ENCODE measurements at places on chromosomes 13 and 19. TPM values are rescaled to one million over a fixed set of nuclear protein-coding genes. Genes with fewer than 3 reads are reported as not detected.

DNA sequence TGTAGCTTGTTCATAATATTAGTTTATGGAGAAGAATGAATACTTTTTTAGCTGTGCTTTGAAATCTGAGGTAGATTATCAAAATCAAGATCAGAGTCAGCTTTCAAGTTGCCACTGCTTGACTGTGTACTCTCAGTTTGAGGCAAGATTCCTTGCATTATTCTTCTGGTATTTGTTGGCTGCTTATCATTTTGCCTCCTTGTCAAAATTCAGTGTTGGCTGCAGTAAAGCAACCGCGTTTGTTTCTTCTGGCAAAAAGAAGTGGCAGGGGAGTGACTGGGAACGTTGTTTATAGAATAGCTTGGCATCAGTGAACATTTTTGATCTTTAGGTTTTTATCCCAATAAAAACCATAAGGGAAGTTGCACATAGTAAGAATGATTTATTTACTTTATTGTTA lies 419.3 kb upstream of the GPC6 start:
- no peak for DNase-seq

GRCh38 chr19:47176071-47176626 lies 45.5 kb downstream of the SAE1 start:
- peak; percentile 81 for DNase-seq

DNA sequence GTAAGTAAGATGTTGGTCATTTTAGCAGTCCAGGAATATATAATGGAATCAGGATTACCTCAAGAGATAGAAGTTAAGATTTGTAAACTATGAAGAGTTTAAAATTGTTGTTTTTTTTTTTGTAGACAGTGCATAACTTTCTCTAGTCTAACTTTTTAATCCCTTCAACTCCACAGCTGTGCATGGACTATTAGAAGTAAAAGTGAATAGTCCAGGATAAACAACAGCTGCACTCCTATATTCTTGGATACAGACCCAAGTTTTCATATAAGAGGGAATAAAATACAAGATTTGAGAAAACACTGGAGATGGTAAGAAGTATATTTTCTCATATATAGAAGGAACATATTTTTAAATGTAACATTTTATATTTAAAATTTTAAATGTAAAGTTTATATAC lies 1509.9 kb downstream of the SLITRK5 start:
- no peak for DNase-seq

DNA sequence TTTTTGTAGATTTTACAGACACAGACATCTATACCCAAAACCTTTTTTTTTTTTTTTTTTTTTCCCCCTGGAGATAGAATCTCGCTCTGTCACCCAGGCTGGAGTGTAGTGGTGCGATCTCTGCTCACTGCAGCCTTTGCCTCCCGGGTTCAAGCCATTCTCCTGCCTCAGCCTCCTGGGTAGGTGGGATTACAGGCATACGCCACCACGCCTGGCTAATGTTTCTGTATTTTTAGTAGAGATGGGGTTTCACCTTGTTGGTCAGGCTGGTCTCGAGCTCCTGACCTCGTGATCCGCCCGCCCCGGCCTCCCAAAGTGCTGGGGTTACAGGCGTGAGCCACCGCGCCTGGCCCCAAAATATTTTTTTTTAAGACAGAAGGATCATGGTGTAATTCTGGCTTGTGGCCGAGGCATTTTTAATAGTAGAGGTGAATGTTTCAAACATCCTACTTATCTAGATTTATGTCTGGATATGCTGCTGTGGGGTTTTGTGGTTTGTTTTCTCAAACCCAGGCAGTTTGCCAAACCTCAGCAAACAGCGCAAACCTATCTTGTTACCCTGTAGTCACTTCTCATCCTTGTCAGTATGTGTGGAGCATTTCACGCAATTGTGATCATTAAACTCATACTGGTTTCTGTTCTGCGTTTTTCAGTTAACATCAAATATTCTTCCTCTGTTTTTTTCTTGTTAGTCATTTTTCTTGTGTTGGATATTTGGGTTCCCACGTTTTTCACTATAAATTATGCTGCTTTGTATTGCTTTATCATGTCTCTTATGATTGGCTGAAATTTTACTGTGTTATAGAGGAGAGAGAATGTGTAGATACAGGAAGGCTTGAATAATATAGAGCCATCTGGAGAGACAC lies 36.2 kb upstream of the GARRE1 start:
- DNase-seq = peak; percentile 92

GRCh38 chr13:45733361-45733760 lies 31.2 kb downstream of the CBY2 start:
- no peak for DNase-seq

DNA sequence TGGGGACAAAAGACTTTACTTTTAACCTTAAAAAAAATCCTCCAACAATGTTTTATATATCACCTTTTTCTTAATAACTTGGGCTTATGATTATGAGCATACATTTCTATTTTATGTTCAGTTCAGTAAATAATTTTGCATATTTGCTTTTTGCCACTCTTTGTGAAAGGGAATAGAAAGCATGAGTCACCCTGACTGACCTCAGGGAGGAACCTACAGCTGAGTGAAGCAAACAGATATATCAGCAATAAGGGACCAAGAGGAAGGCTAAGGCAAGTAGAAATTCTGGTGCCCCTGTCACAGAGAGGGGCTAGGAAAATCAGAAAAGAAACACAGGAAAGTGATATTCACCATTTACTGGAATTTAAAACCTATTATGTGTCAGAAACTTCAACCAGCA lies 37.2 kb upstream of the SOHLH2 start:
- no peak for DNase-seq

DNA sequence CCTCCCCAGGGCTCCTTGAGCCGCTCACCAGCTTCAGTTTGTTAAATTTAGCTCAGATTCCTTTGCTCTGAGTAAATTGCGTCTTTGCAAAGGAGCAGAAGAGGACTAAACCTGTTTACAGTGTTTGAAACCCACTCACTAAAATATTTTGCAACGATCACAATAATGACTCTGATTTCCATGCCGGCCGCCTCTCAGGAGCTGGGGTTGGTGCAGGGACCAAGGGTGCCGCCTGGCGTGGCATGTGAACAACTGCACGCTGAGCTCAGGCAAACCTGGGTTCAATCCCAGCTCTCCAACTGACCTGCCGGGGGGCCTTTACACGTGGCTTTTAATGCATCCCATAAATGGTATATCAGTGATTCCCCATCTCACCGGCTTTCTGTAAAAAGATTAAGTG lies 68.7 kb upstream of the CACNA1A start:
- peak; percentile 7 for DNase-seq

DNA sequence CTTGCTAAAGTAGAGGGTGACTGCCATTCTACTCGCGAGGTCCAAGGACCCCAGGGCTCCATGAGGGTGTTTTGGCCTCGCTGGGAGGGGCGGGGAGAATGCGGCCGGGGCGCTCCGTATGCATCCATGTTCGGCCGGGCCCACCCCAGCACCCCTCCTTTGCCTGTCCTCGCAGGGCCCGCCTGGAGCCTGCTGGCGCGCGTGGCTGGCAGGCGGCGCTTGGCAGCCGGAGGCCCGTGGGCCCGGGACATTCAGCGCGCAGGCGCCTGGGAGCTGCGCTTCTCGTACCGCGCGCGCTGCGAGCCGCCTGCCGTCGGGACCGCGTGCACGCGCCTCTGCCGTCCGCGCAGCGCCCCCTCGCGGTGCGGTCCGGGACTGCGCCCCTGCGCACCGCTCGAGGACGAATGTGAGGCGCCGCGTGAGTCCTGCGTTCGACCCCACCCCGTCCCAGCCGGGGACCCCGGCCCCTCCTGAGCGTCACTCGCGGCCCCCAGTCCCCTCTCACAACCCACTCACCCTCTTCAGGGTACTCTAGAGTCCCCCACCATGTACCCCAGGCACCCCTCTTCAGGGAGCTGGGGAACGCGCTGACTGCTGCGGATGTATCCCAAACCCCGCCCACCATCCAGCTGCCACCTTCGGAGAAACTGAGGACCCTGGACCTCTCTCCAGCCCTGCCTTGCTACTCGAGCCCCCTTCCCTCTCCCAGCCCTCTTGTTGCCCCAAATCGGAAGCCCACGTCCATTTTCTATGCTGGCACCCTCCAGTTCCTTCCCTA lies 4.1 kb downstream of the DLL3 start:
- DNase-seq = no peak

GRCh38 chr13:94646904-94647303 lies 45.2 kb downstream of the GPR180 start:
- no peak for DNase-seq

GRCh38 chr19:5680084-5680436 lies 256 bp downstream of the MICOS13 start:
- no peak for DNase-seq

- peak; percentile 9 for DNase-seq
These were observed at the start of gene SLC25A23 for GRCh38 chr19:6459262-6460098. SLC25A23 (minus strand) TSS chr19:6459792; CDS start chr19:6459628, 164 bp downstream.

DNA sequence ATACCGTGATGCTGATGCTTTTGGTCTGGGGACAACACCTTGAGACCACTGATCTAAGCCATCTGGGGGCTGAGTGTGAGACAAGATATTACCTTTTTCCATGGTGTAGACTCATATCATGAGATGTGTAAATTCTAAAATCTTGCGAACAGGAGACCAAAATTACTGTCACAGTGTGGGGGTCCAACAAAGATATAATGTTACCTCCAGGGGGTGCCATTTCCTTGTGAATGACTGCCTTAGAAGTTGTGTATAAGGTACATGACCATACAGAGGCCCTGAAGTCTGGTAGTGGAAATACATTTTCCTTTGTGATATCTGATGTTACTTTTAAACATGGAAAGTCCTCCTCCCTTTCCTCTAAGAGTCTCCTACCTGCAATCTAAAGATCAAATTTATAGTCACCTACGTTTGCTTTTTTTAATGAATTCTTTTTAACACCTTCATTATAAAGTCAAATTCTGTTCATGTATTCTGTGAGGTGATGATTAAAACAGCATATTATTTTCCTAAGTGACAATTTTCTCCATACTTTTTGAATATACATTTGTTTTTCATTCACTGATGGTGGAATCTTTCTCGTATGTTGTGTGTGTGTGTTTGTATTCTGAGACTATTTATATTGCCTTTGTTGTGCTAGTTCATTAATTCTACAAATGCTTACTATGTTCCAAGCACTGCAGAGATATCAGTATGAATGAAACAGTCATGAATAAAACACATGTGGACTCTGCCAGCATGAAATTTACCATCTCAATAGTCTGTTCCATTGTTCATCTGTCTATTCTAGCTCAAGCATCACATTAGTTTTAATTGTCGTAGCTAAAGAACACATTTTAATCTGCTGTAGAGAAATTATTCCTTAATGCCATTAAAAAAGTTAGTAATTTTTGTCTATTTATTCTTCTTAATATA lies 113.7 kb downstream of the RFC3 start:
- peak; percentile 40 for DNase-seq

DNA sequence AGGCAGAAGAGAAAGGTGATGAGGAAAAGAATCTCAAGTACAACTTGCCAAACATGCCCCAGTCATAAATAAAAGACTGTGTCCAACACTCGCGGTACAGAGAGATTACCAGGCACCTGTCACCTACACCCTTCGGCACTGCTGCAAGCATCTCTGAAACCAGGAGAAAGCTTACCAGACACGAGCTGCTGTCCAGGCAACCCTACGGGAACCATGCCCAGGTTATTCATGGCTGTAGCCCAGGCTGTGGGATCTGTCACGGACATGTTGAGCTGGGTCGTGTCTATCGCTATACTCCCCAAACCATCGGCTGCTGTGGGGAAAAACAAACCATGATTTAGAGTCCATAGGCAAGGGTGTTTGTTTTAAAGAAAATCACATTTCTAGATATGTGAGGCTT lies 375.0 kb downstream of the ENOX1 start:
- no peak for DNase-seq

- no peak for DNase-seq
These were observed 5.9 kb upstream of the SRRM5 start for GRCh38 chr19:43605875-43606568.

DNA sequence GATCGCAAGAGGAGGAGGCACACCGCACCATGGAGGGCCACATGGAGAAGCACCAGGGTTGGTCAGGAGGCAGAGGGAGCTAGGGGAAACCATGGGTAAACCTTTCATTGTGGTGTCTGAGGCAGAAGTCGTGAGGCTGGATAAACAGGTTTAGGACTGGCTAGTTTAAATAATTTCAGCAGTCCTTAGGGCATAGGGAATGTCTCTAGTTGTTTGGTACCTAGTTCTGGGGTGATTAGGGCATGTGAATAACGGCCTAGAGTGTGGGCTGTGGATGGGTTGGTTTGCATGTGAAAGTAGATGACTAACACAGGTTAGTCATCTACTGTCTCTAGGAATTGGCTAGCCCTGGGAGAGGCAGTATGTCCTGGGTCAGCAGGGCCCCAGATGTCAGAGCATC lies 102.3 kb downstream of the STOML3 start:
- DNase-seq = peak; percentile 6

DNA sequence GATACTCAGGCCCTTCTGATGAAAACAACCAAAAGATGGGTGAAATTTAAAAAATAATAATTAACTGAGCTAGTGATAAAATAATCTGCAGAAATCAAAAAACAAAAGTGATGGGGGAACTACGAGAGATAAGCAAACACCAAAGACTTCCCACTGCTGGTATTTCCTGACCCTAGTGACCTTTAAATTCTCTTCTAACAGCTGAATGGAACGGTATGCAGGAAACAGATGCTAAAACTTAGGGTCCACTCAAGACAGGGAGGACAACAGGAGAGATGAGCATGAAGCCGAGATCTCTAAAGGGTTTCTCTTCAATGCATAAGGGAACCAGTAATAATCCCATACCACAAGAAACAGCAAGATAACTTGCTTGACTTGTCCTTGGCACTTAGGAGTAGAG lies 50.8 kb downstream of the USP12 start:
- DNase-seq = no peak

DNA sequence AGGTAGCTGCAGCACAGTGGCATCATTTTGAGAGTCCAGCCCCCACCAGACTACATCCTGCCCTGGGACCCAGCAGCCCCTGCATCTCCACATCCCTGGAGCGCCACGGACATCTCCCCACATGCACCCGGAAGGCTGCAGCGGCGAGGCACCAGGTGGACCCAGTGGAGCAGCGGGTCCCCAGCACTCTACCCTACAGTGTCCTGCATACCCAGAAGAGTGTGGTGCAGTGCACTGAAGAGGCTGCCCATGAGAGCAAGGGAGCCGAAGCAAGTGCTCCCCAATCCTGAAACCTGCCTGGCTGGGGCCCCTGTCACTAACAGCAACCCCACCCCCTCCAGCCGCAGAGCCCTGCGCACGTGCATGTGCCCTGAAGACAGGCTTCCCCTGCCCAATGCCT lies 21.3 kb upstream of the SLC7A9 start:
- no peak for DNase-seq

GRCh38 chr13:44805585-44805984 lies 183.7 kb downstream of the NUFIP1 start:
- no peak for DNase-seq

Gene ZFP14
- total RNA-seq = 2.1 TPM

Gene ZNF560
- total RNA-seq = not detected

Gene TEX29
- total RNA-seq = not detected

Gene KIR3DL1
- total RNA-seq = not detected

Gene PEG3
- total RNA-seq = not detected

Gene NLRP4
- not detected for total RNA-seq

Gene ZNF700
- total RNA-seq = 5.2 TPM

Gene TRPC4
- 15.3 TPM for total RNA-seq

Gene SLAIN1
- total RNA-seq = not detected

Gene PDCD2L
- total RNA-seq = 15.4 TPM

Gene ZNF575
- 2.0 TPM for total RNA-seq

Gene ZNF99
- total RNA-seq = not detected

Gene TRPM4
- total RNA-seq = 30.4 TPM

Measured in HFFc6 (cell line).